Prostate gland (tissue), 2 donors: ENCODE measurements at places on chromosomes 7 and 10.
A peak's percentile ranks its signal among the peaks of the same experiment; 100 is the strongest.

DNA sequence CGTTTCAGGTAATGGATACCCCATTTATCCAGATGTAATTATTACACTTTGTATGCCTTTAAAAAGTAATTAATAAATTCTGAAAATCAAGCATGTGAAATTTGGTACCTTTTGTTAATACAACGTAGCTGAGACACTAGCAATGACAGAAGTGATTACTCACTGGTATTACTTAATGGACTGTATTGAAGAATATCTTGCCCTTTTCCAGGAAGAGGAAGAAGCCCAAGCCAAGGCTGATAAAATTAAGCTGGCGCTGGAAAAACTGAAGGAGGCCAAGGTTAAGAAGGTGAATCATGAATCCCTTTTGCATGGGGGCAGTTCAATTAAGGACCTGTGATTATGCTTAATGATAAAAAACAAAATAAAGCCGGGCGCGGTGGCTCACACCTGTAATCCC is 64.8 kb downstream of the APBB1IP start:
- no peak for DNase-seq

DNA sequence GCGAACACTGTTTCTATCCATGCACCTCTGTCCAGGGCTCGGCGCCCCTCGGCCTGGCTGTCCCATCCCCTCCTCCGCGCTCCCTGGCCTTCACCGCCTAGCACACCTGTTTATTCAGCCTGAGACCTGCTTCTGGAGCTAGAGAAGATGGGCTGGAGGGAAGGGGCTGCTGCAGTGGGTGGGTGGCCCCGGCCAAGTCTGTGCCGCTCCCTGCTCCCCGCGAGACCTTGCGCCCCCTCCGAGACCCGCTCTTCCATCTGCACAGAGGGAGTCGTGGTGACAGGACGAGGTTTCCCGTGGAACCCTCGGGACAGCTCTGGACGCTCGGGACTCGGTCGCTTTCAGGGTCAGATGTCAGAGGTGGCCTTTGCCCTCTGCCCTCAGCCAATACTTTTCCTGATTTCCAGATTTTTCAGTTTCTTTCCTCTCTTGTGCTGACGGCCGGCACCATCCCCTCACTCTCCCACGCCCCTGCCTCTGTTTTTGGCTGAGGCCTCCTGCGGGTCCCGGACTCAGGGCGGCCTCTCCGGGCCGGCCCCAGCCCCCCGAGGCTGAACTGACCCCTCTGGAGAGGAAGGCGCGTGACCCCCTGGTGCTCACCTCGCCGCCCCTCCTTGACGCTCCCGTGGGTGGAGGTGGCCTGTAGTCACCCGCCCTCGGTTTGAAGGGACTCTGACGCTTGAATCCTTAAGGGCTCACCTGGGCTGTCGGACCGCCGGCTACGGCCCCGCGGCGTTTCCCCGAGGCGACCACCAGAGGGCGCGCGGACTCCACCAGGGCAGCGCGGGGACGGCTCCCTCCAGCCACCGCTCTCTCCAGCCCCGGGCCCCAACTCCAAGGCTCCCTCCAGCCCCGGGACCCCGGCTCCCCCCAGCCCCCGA is 15.6 kb downstream of the SHH start:
- DNase-seq = peak; percentile 60

DNA sequence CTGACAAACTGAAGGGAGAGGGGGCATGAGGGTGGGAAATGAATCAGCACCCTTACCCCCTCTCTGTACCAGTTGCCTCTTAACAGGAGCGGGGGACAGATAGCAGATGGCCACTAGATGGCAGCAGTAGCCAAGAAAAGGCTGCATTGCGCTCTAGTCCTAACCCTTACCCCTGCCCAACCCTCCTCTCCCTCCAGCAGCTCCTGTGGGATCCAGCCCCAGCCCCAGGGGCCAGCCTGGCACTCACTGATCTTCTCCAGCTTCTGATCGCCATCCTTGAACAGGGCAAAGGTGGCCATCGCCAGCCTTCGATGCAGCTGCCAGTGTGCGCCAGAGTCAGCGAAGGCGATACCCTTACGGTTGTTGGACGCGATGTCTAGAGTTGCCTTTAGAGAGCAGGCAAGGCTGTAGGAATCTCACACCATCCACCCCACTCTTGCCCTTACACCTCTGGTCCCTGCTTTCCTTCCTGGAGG is 2.2 kb downstream of the CYP17A1 start:
- peak; percentile 75 for DNase-seq

DNA sequence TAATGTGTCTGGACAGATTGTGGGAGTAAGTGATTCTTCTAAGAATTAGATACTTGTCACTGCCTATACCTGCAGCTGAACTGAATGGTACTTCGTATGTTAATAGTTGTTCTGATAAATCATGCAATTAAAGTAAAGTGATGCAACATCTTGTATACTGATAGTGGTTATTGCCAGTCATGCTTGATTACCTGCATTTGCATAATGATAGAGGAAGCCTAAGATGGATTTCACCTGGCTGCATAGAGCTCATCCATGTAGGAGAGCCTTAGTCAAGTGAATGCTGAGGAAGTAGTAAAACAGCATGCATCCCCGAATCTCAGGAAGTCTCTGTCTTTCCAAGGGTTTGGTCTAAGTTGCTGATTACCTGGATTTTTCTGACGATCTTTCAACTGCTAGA is 64.2 kb upstream of the CAPZA2 start:
- no peak for DNase-seq

DNA sequence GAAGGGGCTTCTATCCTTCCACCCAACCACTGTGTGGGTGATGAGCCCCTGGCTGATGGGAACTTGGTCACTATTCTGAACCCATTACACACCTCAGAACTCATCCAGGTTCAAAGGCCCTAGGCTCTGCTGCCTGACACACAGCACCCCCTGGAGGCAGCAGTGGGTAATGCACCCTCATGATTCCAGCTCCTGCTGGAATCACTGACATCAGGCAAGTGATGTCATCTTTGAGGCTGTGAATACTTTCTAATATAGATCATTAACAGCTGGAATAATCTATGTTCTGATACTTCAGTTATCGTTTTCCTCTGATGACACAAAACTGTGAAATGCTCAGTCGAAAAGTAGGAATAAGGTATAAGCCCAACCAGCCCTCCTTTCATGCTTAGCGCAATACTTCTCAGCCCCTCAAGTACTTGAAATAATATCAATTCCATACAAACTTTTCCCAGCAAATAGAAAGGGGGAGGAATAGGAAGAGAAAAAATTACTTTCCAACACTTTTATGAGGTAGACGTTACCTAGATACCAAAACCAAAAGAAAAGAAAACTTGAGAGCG is 7.5 kb upstream of the RBP3 start:
- DNase-seq = no peak

GRCh38 chr7:141014125-141014523 is 628 bp downstream of the MRPS33 start:
- DNase-seq = no peak

DNA sequence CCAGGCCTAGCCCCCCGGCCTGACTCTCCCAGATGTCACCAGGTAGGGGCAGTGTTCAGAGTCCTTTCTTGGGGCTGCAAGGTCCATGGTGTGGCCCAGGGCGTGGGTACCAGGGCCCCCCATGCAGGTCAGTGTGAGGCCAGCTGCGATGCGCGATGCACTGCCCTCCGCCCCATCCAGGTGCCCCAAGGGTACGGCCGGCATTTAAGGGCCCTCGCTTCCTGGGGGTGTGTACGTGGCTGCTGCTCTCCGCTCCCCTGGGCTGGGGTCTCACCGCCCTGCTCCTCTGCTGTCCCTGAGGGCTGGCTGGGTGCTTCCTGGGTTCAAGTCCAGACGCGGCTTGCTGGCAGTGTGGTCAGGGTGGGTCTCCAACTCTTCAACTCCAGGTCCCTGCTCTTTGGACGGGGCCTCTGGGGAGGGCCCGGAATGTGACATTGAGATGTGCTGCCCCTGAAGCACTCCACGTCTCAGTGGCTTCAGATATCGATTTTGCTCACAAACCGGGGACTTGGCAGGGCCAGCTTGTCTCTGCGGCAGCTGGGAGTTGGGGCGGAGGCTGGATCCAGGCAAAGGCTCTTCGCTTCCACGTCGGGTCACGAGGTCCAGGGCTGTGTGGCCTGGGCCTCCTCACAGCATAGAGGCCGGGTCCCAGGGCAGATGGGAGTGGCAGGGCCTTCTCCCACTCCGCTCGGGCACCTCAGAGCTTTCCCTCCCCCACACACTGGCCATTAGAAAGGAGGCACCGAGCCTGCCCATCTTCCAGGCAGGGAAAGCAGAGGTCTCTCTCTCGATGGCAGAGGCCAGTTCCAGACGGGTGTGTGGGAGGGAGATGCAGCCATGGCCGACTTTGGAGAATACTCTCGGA is 93.2 kb downstream of the UNCX start:
- no peak for DNase-seq

- DNase-seq = no peak
Measured at GRCh38 chr10:62185919-62186692, 82.5 kb downstream of the RTKN2 start.

- no peak for DNase-seq
Measured at GRCh38 chr7:22647451-22648257, 79.3 kb upstream of the IL6 start.

DNA sequence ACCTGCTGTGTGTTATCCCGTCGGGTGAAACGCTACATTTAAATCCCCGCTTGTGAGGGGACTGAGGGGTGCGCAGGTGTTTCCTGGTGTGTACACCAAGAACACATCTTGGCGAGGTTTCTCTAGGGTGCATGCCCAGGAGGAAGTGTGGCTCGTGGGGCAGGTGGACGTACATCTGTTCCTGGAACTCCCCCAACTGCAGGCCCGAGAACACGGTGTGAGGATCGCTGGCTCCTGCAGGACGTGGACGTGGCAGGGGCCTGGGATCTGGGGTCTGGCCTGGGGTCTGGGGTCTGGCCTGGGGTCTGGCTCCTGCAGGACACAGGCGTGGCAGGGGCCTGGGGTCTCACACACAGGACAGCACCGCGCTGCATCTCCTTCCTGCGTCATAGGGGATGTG is 10.1 kb downstream of the KNDC1 start:
- no peak for DNase-seq

- DNase-seq = no peak
Measured at GRCh38 chr10:119310806-119311205, 103.4 kb downstream of the GRK5 start.

GRCh38 chr7:125516194-125516593 is 586.6 kb upstream of the POT1 start:
- no peak for DNase-seq

- no peak for DNase-seq
Measured at GRCh38 chr10:113313048-113313602, 239.7 kb upstream of the HABP2 start.

GRCh38 chr7:101725921-101726320 is 91.5 kb upstream of the CUX1 start:
- no peak for DNase-seq

GRCh38 chr7:129144834-129145668 is 544 bp downstream of the TSPAN33 start:
- no peak for DNase-seq

GRCh38 chr10:95275726-95276366 is 15.0 kb downstream of the PDLIM1 start:
- peak; percentile 36 for DNase-seq

DNA sequence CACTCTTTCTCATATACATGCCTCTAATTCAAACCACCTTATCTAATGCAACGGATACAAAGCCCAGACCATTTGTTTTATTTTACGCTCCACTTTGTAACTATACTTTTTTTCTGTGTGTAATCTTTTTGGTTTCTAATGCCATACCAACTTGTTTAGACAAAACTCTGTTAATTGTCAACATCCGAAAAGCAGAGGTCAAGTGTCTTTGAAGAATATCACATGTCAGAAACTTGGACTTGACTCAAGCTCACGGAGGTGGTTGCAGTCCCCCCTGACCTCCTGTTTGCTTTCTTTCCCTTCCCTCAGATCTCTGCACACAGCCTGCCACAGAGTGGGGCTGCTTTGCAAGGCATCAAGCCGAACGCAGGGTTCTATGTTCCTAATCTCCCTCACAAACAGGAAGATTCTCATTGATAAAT is 698.9 kb downstream of the PARD3 start:
- DNase-seq = no peak

GRCh38 chr10:76915316-76915715 is 722.3 kb downstream of the KCNMA1 start:
- no peak for DNase-seq

- no peak for DNase-seq
Measured at GRCh38 chr7:106552645-106553445, 108.1 kb downstream of the CCDC71L start.

DNA sequence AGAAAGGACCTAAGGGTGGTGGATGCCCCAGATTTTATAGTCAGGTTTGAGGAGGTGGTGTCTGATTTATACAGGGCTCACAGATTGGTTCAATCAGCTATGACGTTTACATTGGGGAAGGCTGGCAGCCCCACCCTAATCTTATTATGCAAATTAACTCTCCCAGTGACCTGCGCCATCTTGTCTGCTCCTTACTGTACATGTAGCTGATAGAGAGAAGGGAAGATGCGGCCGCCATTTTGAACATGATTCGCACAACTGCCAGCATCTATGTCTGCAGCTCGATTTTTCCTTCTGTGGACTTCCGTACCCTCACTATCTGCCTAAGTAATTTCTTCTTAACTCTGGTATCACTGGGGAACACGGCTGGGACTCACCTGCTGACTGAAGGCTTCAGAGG is 619.0 kb upstream of the DPP6 start:
- DNase-seq = no peak

DNA sequence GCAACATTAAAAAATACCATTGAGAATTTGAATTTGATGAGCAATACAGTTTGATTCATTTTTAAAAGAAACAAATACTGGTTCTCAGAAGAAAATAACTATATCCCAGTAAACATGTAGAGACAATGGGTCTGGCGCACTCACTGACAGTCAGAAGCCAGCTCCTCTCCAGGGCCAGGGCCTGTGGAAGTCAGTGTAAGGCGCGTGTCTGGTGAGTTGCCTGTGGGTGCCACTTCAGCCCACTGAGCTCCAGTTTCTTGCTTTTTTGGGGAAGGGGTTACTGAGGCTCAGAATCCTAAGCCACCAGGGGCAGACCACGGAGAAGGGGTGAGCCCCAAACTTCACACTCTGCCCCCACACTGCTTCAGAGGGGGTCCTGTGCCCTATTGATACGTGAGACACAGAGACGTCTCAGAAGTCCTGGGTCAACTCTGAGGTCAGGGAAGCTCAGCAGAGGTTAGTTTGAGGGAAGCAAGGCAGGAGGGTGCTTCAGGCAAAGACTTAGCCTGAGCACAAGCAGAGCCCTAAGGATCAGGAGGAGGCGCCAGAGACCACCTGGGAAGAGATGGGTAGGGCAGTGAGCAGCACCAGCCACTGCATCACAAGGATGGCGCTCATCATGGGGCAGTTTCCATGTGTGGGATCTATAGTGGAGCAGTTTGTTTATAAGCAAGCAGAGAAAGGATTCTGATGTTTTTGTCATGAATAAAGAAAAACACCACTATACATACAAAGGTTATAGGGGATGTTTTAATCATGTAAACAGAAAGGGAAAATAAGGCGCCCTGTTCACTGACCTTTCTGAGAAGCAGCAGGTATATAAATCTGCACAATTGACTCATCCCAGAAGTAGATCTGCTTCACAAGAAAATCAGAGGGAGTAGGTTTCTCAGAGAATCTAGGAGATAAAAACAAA is 95.7 kb downstream of the PKD1L1 start:
- DNase-seq = no peak

- DNase-seq = no peak
Measured at GRCh38 chr10:133388973-133389818, 4.8 kb upstream of the MTG1 start.

- no peak for DNase-seq
Measured at GRCh38 chr7:133051719-133052400, 30.0 kb downstream of the CHCHD3 start.

- no peak for DNase-seq
Measured at GRCh38 chr7:43010061-43010460, 77.9 kb downstream of the MRPL32 start.
